M059J (cell line): ENCODE measurements at places on chromosomes 5 and 9.

DNA sequence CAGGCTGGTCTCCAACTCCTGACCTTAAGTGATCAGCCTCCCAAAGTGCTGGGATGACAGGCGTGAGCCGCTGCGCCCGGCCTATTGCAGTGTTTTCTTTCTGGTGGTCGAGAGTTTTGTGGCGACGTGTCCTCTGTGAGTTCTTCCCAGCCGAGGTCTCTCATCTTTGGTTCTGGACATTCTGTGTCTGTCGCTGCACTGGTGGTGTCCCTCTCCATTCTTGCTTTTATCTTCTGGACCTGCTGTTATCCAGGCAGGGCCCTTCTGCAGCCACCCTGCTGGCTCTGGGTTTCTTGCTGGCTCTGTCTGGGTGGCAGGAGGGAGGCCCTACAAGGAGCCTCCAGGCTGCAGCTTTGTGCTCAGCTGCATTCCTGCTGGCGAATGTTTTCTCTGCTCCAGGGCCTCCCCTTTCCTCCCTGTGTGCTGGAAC lies 49.1 kb upstream of the EXOC3 start:
- DNase-seq: peak; percentile 67

DNA sequence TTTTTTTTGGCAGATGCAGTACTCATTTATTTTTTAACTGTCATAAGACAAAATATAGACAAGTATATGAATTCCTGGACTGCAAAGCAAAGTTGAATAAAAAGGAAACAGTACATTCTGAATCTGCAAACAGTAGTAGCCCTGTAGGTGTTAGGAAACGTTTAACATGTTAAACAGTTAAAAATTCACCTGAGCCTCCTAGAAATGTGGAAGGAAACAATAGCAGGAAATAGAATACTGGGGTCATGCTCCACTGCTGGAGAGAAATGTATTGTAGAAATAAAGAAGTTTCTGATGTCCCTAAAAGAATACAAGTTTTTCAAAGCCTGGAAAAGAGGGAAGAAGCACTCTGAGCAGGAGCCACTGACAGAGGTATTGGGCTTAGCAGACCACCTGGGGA lies 866.0 kb downstream of the PTPRD start:
- no peak for DNase-seq

GRCh38 chr5:156051972-156052371 lies 275.0 kb upstream of the SGCD start:
- no peak for DNase-seq

DNA sequence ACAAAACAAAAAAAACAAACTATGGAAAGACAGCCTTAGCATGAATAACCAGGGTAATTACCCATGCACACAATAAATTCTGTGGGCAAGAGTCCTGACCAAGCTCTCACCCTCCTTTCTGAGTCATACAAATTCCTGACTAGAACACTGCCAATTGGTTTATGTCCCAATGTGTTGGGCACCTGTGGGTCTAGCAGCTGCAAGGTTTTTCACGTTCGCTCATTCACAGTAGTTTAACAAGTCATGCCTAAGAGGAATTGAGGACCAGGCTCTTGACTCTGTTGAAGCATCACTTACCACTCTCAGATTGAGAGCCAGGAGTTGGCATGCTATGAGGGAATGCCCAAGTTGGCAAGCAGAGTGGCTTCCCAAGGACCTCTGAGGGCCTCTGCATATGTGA lies 205.5 kb upstream of the SLC24A2 start:
- peak; percentile 97 for DNase-seq

GRCh38 chr5:134524826-134525682 lies at the start of gene JADE2:
Gene JADE2, plus strand, starts transcription at chr5:134525670. Its CDS starts 10,188 bp downstream, at chr5:134535858.
- peak; percentile 73 for DNase-seq

DNA sequence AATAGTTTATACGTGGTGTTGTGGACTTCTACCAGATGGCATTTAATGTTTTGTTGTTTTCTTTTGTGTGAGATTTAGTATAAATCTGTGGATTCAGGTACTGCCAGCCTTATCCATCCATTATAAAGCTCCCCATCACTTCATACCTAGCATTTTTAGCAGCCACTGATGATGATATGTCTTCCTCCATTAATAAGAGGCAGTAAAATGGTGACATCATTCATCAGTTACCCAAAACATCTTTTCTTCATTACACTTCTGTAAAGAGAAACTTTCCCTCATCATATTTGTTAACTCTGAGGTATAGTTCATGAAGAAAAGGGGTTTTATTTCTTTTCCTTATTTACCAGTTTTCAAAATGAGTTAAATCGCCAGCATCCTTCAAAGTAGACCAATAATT lies 19.4 kb downstream of the CHD1 start:
- DNase-seq: no peak

GRCh38 chr9:4320021-4320420 lies 20.2 kb upstream of the GLIS3 start:
- DNase-seq: peak; percentile 59

GRCh38 chr9:19513671-19514275 lies 105.0 kb downstream of the ACER2 start:
- DNase-seq: peak; percentile 54

GRCh38 chr5:119570910-119571309 lies 58.4 kb upstream of the FAM170A start:
- no peak for DNase-seq

GRCh38 chr9:113652355-113653152 lies 189.0 kb downstream of the RGS3 start:
- DNase-seq: no peak

DNA sequence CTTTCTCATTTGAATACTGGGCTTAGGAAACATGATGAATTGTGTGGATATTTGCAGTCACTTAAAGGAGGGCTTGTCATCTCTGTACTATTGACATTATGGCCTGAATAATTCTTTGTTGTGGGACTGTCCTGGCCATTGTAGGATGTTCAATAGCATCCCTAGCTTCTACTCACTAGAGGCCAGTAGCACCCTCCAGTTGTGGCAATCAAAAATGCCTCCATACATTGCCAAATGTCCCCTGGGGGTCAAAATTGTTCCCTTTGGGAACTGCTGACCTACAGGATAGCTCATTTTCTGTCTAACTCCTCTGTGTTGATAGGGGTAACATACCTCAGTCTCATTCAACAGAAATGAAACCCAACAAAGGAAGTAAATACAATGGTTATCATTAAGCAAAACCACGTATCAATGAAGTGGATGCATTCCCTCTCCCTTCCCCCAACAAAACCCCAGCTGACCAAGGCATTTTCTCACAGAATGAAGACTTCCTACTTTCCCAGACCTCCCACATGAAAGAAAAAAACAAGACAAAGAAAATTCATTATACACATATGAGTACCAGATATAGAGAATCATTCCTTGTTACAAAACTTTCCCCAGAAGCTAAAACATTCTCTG lies 18.1 kb downstream of the FYB1 start:
- no peak for DNase-seq

GRCh38 chr9:69771775-69772418 lies 12.1 kb upstream of the PTAR1 start:
- peak; percentile 56 for DNase-seq

- no peak for DNase-seq
Observed at GRCh38 chr9:27655441-27655840, 82.2 kb upstream of the C9orf72 start.

GRCh38 chr9:117485176-117485575 lies 70.3 kb upstream of the ASTN2 start:
- peak; percentile 81 for DNase-seq

DNA sequence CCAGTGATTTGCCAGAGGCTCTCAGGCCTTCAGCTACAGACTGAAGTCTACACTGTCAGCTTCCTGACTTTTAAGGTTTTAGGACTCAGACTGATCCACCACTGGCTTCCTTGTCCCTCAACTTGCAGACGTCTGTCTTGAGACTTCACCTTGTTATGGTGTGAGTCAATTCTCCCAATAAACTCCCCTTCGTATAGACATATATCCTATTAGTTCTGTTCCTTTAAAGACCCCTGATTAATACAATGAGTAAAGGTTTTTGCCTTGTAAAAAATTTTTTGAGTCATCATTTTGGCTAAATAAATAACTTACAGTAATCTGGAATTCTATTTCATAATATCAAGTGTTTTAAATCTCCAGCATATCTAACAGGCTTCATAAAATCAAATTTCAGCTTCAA lies 956.3 kb upstream of the CDH6 start:
- DNase-seq: no peak

DNA sequence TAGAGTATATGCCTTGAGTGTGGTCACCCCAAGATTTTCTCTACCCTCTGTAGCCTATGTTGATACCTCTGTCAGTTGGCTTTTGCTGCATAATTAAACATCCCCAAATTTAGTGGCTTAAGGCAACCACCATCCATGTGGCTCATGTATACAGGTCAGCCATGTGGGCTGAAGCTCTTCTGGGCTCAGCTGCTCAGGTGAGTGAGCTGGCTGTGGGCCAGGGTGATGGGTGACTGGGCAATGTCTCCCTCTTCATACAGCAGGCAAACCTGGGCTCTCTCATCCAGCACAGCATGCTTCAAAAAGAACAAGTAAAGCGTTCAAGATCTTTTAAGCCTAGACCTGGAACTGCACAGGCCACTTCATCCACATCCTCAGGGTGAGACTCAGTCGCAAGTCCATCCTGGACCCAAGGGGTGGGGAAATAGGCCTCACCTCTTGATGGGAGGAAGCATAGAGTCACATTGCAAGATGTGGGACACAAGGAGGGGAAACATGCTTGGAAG lies 188.2 kb upstream of the TAS2R1 start:
- no peak for DNase-seq

GRCh38 chr9:107087222-107087621 lies 195.9 kb upstream of the RAD23B start:
- DNase-seq: no peak

DNA sequence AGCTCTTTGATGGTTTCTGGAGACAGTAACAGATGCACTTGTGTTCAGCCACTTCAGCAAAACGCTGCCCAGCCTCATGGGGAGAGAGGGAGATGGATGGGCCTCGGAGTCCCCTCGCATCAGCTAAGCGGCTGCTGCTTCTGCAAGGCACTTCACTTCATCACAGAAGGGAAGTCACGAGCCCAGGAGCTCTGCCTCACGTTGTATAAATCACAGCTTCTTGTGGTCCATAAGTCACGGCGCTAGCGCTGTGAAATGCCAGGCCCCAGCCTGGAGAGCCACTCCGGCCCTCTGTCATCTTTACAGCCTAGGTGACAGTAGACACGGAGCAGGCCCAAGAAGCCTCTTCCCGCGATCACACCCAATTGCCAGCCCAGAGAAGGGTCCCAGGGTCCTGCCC lies 23.4 kb downstream of the DBH start:
- no peak for DNase-seq

DNA sequence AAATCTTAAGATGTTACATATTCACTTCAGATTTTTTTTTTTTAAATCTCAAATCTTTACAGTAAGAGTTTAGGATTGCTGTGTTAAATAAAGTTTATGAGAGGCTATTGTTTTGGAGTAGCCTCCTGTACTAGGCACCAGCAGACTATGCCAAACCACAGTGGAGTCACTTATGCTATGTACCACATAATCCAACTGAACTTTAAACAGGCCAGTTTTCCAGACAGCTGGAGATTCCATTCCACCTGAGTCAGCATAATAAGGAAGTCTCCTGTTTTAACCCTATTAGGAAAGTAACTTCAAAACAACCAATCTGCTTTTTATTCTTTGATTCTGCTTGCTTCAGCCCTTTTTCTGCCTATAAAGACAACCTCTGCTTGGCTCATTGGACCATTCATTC lies 205.2 kb downstream of the CSNK1G3 start:
- DNase-seq: peak; percentile 78

- DNase-seq: peak; percentile 66
Observed at GRCh38 chr5:6703806-6704205, 9.4 kb upstream of the TENT4A start.

GRCh38 chr9:98846879-98847278 lies 39.4 kb downstream of the GALNT12 start:
- DNase-seq: no peak

GRCh38 chr5:170147051-170147752 lies 41.5 kb downstream of the FOXI1 start:
- DNase-seq: no peak

GRCh38 chr9:20945269-20945668 lies 86.2 kb downstream of the HACD4 start:
- no peak for DNase-seq

- peak; percentile 77 for DNase-seq
Observed at GRCh38 chr5:35117967-35118366, 70.2 kb upstream of the AGXT2 start.

DNA sequence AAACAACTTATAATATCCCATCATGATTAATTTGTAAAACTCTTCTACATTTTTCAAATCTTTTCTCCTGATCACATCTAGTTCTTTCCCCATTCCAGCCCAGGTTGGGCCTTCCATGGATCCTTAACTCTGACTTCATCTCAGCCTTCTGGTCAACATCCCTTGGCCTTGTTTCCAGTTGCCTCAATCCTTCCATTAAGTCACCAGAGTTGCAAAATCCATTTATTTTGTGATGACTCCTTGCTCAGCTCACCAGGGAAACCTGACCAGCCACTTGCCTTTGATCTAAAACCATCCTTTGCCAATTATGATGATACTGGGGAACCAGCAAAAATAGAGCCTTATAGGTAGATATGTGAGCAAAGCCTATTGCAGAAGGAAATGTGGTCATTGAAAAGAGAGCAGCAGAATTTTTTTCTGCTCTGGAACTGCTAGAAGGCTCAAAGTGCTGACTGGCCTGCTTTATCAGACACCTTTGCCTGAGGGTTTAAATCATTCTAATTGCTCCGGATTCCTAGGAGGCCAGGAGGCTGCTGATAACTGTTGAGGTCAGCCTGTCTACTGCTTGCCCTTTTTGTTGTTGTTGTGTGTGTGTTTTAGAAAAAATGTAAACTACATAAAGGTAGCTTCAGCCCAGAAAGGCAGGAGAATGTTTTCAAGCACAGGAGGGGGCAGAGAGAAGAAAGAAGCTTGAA lies 512.2 kb upstream of the GRIA1 start:
- no peak for DNase-seq

DNA sequence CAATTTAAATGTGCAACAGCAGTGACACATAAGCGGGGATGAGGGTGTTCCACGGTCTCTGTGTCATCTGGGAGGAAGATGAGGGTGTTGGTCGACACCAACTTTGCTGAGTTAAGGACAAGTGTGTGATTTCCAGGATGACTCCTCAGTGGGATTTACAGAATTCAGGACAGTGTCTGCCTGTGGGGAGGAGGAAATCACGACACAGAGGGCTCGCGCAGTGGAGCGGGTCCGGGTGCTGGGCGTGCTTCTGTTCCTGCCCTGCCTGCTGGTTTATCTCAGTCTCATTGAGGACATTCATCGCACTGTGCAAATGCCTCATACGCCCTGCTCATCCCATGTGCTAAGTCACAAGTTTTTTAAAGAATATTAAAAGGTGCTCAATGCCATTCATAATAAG lies 73.7 kb upstream of the ADAMTS2 start:
- DNase-seq: no peak

DNA sequence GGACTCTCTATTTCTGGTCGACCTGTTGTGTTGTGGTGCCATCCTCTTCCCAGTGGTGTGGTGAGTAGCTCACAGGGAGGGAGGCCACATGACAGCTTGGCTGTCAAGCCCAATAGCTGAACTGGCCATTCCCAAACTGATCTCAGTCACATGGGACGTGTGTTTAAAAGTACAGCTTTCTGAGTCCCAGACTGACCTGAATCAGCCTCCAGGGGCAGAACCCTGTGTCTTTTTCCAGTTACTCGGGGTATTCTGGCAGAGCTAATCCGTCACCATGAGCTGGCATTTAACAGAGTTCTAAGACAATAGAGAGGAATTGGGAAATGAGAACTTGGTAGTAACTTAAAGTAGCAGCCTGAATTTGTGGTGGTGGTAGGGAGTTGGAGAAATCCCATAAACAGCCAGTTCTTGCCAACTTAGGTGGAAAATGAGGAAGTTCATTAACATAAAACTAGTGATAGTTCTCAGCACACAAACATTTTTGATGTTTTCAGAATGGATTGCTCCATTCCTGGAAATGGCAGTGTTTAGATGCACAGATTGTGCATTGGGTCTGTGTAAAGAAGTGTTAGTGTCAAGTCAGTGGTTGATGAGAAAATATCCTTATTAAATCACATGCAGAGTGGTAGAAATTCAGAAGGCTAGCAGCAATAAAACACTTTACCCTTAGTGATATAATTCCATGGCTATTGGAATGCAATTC lies 50.9 kb downstream of the GPR107 start:
- no peak for DNase-seq
